MCF 10A (cell line): ENCODE measurements at places on chromosomes 12 and 14.

DNA sequence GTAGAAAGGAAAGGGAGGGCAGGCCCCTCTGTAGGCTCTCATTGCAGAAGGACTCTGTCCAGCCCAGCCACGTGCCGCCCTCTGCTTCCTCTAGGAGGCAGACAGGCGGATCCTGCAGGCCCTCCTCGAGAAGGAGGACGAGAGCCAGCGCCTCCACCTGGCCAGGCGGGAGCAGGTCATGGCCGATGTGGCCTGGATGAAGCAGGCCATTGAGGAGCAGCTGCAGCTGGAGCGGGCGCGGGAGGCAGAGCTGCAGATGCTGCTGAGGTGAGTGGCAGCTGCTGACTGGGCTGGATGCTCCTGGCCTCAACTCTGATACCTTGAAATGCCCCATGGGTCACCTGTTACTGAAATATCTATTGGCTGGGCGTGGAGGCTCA, 10.9 kb downstream of the TCHP start:
- H3K4me1 ChIP-seq: no peaks in the 10 kb centered on the region
- DNase-seq: peak; percentile 21
- H3K27me3 ChIP-seq: no peaks in the 10 kb centered on the region

DNA sequence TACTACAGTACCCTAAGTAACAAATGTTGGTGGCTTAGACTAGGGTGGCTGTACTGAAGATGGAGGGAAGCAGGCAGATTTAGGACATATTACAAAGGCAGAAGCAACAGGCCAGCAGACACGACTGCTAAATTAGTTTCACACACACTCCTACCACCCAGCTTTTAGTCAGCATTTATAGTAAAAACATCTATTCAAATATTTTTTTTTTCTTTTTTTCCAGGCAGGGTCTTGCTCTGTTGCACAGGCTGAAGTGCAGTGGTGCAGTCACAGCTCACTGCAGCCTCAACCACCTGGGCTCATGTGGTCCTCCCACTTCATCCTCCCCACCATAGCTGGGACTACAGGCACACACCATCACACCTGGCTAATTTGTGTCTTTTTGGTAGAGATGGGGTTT, 72.9 kb downstream of the CDK17 start:
- DNase-seq: no peak

- DNase-seq: peak; percentile 80
- H3K27ac ChIP-seq: no peak overlapping the region
- peaks cover 23% of the 10 kb centered on the region for H3K36me3 ChIP-seq
- H3K27me3 ChIP-seq: no peaks in the 10 kb centered on the region
- peaks cover 8% of the 10 kb centered on the region for H3K4me1 ChIP-seq
- H3K4me3 ChIP-seq: no peak overlapping the region
Measured at GRCh38 chr12:109597795-109598427, 24.3 kb downstream of the MVK start.

DNA sequence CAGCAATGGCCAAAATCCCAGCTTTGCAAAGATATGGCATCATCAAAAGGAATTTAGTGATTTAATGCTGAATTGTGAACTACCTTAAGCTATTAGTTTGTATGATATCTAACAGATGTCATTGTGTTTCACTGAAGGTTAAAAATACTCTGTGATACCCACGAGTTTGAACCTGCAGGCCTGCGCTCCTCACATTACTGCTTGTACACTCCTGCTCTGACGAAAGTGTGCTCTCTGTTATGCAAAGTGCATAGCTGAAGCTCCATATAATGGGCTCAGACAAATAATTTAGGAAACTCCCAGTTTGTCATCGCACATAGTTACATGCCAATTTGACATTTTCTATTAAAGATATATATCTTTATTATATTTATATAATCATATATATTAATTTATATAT, 52.2 kb downstream of the SPPL3 start:
- peaks cover 12% of the 10 kb centered on the region for H3K36me3 ChIP-seq
- no peak for DNase-seq
- no peak overlapping the region for H3K4me3 ChIP-seq
- H3K4me1 ChIP-seq: peaks cover 27% of the 10 kb centered on the region
- no peaks in the 10 kb centered on the region for H3K27me3 ChIP-seq

DNA sequence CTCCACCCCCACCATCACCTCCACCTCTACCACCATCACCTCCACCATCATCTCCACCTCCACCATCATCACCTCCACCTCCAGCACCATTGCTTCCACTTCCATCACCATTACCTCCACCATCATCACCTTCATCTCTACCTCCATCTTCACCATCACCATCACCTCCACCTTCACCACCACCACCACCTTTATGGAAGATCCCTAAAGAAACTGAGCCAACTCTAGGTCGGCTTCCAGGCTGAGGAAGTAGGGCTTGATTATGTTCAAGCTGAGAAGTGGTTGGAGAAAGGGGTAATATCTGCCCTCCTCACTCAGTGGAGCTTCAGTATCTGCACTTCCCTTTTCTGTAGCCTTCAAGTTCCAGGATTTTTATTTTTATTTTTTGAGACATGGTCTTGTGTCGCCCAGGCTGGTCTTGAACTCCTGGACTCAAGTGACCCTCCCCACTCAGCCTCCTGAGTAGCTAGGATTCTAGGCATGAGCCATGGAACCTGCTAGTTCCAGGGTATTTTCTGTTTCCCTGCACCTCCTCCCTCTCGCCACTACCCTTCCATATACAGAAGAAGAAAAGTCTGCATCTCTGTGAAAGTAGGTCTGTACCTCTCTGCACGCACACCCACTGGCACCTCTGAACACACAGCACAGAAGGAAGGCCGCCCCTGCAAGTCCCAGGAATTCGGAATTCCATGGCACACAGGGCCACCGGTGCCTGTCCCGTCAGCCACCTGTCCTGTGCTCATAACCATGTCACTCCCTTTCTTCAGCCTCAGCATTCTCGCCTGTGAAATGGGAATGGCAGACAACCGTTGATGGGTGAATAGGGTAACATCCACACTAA, 5.9 kb downstream of the ZBTB42 start:
- no peaks in the 10 kb centered on the region for H3K4me1 ChIP-seq
- no peak overlapping the region for H3K4me3 ChIP-seq
- peaks cover 4% of the 10 kb centered on the region for H3K36me3 ChIP-seq
- H3K27me3 ChIP-seq: no peaks in the 10 kb centered on the region
- no peak overlapping the region for H3K27ac ChIP-seq

- DNase-seq: no peak
- H3K27me3 ChIP-seq: no peaks in the 10 kb centered on the region
- H3K4me1 ChIP-seq: no peaks in the 10 kb centered on the region
- H3K27ac ChIP-seq: no peak overlapping the region
- H3K36me3 ChIP-seq: no peaks in the 10 kb centered on the region
Measured at GRCh38 chr12:94516985-94517384, 57.3 kb upstream of the CEP83 start.

DNA sequence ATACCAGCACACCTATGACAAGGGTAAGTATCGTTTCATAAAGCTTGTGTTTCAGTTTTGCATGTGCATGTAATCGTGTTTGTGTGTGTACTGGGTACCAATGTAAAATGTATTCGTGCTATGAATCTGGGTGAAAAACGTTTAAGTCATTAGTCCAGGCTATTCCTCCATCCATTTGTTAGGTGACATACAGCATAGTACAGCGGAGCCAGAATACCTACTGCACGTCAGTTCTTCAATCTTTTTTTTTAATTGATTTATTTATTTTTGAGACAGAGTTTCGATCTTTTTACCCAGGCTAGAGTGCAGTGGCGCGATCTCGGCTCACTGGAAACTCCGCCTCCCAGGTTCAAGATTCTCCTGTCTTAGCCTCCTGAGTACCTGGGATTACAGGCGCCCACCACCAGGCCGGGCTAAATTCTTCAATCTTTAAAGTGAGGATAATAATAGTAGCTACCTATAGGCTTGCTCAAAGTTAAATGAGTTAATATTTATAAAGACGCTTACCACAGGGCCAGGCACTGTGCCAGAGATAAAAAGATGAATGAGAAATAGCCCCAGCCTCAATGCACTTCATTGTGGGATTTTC, 661 bp upstream of the RPS26 start:
- DNase-seq: no peak
- H3K4me3 ChIP-seq: peak overlapping the region; percentile 81
- no peaks in the 10 kb centered on the region for H3K4me1 ChIP-seq
- H3K36me3 ChIP-seq: peaks cover 46% of the 10 kb centered on the region
- peak overlapping the region; percentile 91 for H3K27ac ChIP-seq

DNA sequence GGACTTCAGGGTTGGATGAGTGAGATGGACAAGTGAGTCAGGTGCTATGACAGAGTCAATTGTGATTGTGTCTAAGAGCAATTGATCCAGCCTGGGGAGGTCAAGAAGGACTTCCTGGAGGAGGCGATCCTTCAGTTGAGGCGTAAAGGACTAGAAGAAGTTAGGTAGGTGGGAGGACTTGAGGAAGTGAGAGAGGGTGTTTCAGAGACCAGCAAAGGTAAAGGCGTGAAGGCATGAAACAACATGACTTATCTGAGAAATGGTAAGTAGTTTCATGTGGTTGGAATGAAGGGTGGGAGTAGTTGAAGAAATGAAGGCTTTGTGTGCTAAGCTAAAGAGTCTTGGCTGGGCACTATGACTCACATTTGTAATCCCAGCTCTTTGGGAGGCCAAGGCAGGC, 48.9 kb upstream of the PPP1CC start:
- no peaks in the 10 kb centered on the region for H3K27me3 ChIP-seq
- H3K36me3 ChIP-seq: no peaks in the 10 kb centered on the region
- H3K4me3 ChIP-seq: no peak overlapping the region
- no peak overlapping the region for H3K27ac ChIP-seq
- no peaks in the 10 kb centered on the region for H3K4me1 ChIP-seq

DNA sequence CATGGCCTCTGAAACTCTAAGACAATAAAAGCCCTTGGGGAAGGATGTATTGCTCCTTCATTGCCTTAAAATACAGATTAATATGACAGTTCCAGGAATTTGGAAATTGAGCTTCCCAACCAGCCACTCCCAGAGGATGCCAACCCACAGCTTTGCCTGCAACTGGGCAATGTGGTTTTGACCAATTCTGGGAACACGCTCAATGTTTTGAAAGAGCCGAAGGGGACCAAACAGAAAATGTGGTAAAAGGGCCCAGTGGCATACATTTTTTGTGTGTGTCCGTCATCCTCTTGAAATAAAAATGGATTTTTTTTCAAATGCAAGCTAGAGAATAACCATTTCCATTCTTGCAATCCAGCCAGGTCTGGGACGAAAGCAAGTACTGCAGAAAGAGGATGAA, 88.3 kb upstream of the PLEKHG7 start:
- DNase-seq: peak; percentile 59
- H3K36me3 ChIP-seq: no peaks in the 10 kb centered on the region
- no peak overlapping the region for H3K4me3 ChIP-seq
- no peak overlapping the region for H3K27ac ChIP-seq
- H3K27me3 ChIP-seq: no peaks in the 10 kb centered on the region

GRCh38 chr12:72777806-72778205, 505.6 kb downstream of the TRHDE start:
- DNase-seq: no peak
- no peak overlapping the region for H3K4me3 ChIP-seq
- H3K27ac ChIP-seq: no peak overlapping the region

GRCh38 chr12:25151476-25151875, 43.5 kb downstream of the DNAI7 start:
- H3K27me3 ChIP-seq: no peaks in the 10 kb centered on the region
- H3K27ac ChIP-seq: no peak overlapping the region
- peak; percentile 76 for DNase-seq

GRCh38 chr14:91250912-91251311, 6.4 kb upstream of the GPR68 start:
- no peak for DNase-seq
- no peaks in the 10 kb centered on the region for H3K4me1 ChIP-seq
- no peaks in the 10 kb centered on the region for H3K27me3 ChIP-seq

DNA sequence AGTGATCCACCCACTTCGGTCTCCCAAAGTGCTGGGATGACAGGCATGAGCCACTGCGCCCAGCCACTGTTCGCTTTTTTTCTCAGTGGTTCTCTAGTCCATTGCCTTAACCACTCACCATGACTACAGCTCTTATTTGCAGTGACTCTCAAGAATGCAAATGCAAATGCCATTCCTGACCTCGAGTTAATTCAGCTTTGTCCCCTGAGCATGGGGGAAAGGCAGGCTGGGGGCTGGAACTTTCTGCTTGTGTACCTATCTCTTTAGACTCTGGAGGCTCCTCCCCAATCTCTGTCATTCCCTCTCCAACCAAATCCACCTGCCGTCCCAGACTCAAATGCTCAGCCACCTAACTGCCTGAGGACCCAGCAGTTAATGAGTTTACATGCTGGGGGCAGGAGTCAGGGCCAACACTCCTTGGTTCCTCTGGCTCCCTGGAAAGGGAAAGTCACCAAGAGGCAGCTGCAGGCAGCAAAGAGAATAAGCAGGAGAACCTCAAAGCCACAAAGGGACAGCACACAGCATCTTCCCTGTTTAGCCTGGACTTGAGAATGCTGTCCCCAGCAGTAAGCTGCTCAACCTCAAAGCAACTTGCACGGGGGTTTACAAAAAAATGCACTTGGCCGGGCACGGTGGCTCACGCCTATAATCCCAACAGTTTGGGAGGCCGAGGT, 5.3 kb upstream of the HNF1A start:
- H3K4me3 ChIP-seq: no peak overlapping the region
- no peaks in the 10 kb centered on the region for H3K27me3 ChIP-seq
- DNase-seq: no peak
- no peak overlapping the region for H3K27ac ChIP-seq
- H3K36me3 ChIP-seq: no peaks in the 10 kb centered on the region
- H3K4me1 ChIP-seq: peaks cover 8% of the 10 kb centered on the region

DNA sequence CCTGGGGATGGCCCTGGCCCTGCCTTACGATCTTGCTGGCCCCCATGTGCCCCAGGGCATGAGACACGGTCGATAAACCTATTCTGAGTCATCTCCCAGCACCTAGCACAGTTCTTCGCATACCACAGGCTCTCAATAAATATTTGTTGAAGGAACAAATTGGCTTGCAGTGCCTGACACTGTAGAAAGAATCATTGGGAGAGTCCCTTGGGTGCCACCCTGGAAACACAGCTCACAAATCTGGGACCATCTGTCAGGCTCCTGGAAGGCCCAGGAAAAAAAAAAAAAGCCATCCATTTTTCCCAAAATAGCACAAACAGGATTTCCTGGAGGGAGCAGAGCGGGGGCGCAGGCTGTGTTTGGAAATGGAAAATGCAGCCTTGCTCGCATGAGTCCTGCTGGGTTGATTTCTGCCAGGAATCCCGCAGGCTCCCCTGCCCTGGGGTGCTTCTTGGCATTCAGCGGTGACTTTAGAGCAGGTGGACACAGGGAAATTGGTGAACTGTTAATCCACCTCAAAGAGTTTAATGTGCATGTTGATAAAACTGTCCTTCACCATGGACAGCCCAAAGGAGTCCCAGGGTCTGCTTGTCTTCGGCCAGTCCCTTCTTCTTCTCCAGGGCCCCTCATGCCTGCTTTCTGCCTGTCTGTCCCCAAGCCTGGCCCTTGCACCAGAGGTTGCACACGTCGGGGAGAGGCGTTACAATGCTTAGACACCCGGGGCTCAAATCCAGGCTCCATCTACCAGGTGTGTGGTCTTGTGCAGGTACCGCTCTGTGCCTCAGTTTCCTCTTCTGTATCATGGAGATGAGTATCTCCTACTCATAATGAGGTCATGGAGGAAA, 106.1 kb upstream of the RFLNA start:
- H3K27ac ChIP-seq: peak overlapping the region; percentile 23
- peaks cover 9% of the 10 kb centered on the region for H3K27me3 ChIP-seq
- DNase-seq: no peak
